Omental fat pad (tissue), 4 donors: ENCODE measurements at places on chromosomes 3 and 15. TPM values are rescaled to one million over a fixed set of nuclear protein-coding genes. Genes with fewer than 3 reads are reported as not detected.

Gene CCDC174
- total RNA-seq = 16.0 TPM

Gene ANKUB1
- total RNA-seq = not detected

Gene FBXW12
- total RNA-seq = not detected

Gene KY
- not detected for total RNA-seq

Gene PLA1A
- total RNA-seq = 12.8 TPM

Gene C3orf49
- total RNA-seq = not detected
